Glutamatergic neuron (in vitro differentiated cells): ENCODE measurements at places on chromosomes 7 and 10.
A peak's percentile ranks its signal among the peaks of the same experiment; 100 is the strongest.

- DNase-seq, result peak; percentile 64
Measured at GRCh38 chr7:37920305-37920848, at the start of gene EPDR1. Gene EPDR1, plus strand, starts transcription at chr7:37920640. Its CDS starts 300 bp downstream, at chr7:37920940.

GRCh38 chr7:86733783-86734182, 90.1 kb downstream of the GRM3 start:
- DNase-seq, result no peak

- DNase-seq, result no peak
Measured at GRCh38 chr7:8115547-8116402, 146.2 kb downstream of the ICA1 start.

DNA sequence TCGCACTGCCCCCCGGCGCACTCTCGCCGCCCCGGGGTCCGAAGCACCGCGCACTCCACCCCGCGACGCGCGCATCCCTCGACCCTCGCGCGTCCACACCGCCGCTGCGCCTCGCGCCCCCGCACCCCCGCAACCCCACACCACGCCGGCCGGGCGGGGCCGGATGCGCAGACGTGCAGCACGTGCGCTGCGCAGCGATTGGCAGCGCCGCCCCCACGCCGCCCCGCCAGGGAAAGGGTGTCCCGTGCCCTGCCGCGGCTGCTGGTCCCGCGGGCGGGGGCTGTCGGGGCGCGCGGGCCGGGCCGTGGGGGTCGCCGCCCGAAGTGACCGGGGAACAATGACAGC, 53.7 kb upstream of the KDM7A start:
- DNase-seq, result peak; percentile 34

DNA sequence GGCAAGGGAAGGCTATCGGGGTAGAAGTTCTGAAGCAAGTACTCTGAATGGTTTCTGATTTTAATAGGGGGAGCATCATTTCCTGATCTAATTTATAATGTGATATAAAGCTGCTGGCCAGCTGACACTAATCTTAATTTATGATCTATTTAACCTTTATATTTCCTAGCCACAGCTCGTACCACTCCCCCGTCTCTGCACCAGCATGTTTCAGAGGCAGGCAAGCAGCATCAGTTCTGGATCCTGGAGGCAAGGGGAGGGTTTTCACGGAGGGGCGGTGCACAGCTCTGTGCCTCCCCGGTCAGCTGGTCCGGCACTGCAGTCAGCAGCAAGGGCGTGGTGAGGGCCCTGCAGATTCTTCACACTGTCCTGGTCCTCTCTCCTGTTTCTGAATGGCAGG, 30.0 kb downstream of the MGMT start:
- DNase-seq, result no peak

GRCh38 chr7:3892157-3892556, 591.1 kb downstream of the SDK1 start:
- DNase-seq, result no peak

DNA sequence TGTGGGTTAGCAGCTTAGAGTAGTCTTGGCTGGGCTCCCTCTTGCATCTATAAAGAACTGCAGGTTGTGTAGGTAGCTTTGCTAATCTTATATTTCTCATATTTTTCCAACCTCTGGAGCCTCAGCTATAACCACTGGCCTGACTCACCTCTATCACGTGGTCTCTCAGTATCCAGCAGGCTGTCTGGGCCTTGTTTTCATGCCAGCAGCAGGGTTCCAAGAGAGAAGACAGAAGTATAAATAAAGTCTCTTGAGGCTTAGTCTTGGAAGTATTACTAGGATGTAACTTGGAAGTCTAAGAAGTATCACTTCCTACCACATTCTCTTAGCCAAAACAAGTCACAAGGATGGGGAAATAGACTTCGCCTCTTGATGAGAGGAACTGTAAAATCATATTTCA, 73.3 kb downstream of the WIPF3 start:
- DNase-seq, result no peak

GRCh38 chr10:129465796-129466702, 992 bp upstream of the MGMT start:
- DNase-seq, result no peak

DNA sequence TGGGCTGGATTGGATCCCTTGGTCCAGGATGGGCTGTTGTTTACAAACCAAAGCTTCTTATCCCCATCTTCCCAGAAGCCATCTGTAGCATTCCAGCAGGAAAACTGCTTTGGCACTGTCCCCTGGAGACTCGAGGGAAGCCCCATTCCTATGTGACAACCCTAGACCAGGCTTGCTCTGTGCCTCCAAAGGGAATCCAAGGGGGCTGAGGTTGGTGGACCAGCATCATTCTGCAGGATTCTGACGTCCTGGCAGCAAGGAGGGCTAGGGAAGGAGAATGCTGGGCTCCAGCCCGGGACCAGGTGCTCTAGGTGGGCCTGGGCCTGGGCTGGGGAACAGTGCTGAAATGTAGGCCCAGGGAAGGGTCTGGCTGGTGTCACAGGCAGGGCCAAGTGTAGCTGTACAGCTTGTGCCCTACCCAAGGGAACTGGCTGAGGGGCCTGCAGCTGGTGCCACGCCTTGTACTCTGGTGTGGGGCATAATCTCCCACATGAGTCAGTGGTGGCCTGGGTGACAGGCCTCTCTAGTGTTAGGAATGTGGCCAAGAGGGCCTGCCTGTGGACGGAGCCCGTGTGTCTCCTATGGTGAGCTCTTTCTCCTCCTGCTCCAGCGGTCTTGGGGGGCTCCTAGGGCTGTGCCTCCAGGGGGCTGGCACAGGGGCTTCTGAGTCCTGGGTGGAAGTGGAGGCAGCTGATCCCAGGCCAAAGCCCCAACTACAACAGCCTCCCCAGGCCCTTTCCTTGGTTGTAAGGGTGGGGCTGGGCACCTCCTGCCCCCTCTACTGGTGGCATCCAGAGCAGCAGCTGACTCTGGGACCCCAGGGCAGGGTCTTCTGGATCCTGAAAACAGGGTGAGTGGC, 25.2 kb downstream of the TRIM8 start:
- DNase-seq, result no peak

DNA sequence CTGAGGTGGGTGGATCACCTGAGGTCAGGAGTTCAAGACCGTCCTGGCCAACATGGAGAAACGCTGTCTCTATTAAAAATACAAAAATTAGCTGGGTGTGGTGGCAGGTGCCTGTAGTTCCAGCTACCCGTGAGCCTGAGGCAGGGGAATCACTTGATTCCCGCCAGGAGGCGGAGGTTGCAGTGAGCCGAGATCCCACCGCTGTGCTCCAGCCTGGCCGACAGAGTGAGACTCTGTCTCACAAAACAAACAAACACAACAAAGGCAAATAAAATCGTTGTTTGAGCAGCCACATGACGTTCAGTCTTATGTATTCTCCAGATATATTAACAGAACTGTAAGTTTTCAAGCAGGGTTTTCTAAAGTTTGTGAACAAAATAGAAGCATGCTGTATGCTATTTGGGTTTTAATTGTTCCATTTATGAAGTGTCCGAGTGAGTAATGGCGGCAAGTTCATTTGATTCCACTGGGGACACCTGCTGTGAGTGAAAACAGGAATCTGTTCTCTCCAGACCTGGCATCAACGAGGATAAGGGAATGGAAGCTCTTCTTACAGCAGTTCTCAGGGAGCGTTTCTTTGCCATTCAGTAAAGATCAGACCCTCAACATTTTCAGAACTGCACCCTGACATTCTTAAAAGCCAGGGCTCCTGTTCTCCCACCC, 122.5 kb upstream of the PITRM1 start:
- no peak for DNase-seq

- DNase-seq, result no peak
Measured at GRCh38 chr7:111986601-111987000, 219.6 kb downstream of the DOCK4 start.

- DNase-seq, result no peak
Measured at GRCh38 chr10:109467551-109467950, 455.8 kb downstream of the XPNPEP1 start.

GRCh38 chr7:17275749-17276671, 22.4 kb upstream of the AHR start:
- no peak for DNase-seq

DNA sequence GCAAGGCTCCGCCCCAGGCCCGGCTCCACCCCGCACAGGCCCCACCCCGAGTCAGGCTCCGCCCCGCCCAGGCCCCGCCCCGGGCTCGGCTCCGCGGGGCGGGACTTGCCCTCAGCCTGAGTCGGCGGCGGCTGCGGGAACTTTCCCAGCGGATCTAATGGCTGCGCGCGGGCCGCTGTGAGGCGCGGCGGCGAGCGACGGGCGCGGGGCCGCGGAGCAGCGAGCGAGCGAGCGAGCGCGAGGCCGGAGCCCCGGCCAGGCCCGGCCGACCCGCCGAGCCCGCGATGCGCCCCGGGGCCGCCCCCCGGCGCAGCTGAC, at the start of gene INPP5A:
Gene INPP5A, plus strand, starts transcription at position 104 of the 318 bp plus-strand sequence. CDS start 310 bp downstream, outside the sequence.
- no peak for DNase-seq

- no peak for DNase-seq
Measured at GRCh38 chr7:22444181-22444971, 55.6 kb downstream of the STEAP1B start.

DNA sequence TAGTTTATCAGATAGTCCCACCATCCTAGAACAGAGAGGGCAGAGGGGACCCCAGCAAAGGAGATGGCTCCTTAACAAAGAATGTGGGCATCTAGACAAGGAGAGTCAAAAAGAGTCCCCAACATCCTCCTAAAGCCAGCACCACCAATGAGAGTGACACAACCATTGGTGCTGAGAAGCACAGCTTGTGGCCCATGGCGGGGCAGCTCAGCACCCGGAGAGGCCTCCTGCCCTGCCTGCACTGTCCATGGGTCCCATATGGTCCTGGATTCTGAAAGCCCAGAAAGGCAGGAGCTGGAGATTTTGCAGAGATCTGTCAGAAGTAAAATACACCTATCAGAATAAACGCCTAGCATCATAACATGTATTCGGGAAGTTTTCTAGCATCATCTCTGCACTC, 311.8 kb upstream of the ZNF32 start:
- no peak for DNase-seq

- no peak for DNase-seq
Measured at GRCh38 chr7:2282185-2282751, 32.0 kb downstream of the SNX8 start.

- peak; percentile 38 for DNase-seq
Measured at GRCh38 chr10:33094263-33095051, 136.4 kb upstream of the ITGB1 start.

DNA sequence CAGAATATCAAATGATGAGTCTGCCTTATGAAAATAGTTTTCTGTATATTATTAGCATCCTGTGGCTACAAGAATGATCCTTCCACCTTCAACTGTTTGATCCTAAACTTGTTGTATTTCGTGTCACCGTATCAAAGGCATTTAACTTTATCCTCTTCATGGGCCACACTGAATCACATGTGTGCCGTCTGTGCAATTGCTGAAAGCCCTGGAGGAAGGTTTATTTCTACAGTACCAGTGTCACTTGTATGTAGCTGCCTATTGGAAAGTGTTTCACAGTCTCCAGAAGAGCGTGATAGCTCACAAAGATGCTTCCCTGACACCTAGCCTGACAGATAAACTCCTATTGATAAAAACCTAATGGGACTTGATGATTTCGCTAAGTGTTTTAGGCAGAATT, 94.5 kb downstream of the ITGA8 start:
- DNase-seq, result no peak

GRCh38 chr10:128161031-128161430, 34.8 kb upstream of the MKI67 start:
- DNase-seq, result no peak

GRCh38 chr7:155814316-155815276, 2.3 kb upstream of the SHH start:
- DNase-seq, result no peak

GRCh38 chr7:13742811-13743210, 246.7 kb downstream of the ETV1 start:
- DNase-seq, result peak; percentile 26

DNA sequence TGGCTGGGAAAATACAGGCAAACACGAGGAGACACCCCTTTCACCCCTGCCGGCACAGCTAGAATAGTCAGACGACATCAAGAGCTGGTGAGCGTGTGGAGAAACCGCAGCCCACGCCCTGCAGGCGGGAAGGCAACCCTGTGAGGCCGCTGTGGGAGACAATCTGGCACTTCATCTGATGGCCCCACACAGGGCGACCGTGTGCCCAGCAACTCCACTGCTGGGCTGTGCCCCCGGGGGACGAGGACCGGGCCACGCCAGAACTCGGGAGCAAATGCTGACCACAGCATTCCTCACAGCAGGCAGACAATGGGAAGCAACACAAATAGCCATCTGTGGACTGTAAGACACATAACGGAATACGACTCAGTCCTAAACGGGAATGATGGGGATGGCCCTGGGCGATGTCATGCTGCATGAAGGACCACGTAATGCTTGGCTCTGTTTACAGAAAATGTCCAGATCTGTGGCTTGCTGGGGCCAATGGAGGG, 58.9 kb downstream of the CFAP46 start:
- DNase-seq, result no peak

DNA sequence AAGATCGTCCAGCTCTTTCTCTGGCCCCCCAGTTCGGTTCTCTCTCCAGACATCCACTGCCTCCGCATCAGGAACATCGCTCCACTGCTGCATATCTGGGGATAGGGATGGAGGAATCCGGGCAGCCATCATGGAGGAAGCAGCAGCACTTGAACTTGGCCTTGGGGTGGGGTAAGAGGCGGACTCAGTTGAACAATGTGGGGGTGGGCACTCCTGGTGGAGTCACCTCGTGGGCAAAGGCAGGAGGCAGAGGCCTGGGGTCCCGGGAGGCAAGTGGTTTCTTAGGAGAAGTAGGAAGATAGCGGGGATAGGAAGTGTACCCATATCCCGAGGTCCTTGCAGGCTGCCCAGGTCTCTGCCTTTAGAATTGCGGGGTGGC, 98.3 kb downstream of the CHST15 start:
- no peak for DNase-seq

DNA sequence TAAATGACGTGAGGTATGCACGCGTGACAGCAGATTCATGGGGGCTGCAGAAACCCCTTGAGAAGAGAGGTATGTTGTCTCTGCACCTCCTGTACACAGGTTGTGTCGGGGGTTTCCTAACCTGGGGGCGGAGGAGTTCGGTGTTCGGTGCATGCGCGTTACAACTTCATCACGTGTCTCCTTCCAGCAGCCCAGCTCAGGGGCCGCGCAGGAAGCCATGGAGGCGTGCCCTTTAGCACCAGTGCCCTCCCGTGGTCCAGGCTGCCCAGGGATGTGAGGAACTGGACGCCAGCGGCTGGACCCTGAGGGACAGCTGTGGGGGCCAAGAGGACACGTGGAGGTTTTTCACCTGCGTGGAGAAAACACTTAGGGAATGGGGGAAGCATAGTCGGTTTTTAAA, 186.4 kb downstream of the EBF3 start:
- no peak for DNase-seq

DNA sequence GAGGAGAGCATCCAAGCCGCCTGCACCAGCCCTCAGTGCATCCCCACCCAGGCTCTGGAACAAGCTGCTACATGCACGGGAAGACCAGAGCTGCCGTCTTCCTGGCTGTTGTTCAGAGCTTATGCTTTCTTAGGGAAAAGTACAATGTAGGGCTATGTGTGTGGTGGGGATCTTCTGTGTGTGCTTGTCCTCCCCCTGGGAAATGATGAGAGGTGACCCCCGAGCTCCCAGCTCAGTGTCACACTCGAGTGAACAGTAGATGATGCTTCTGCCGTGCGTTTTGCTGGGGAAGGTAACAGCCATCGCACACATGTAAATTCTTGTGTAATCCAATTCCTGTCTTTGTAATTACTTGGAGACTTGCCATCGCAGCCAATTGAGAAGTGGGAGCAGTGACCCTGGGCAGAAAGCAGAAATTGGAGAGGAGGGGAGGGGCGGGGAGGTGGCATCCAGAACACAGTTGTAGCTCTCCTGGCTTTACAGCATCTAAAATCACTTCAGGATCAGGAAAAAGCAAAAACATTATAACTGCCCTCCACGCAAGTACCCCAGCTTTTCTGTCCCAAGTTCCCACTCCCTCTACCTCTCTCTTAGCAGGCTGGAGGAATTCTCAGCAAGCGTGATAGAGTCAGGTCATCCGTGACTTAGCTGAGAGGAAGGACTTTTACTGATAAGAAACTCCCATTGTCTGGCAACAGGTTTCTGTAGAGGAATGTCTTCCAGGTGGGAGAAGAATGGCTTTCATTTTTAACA, 149.6 kb downstream of the TCF7L2 start:
- DNase-seq, result no peak
